ENCODE measurements at places on chromosomes 2 and 18. TPM values are rescaled to one million over a fixed set of nuclear protein-coding genes. Genes with fewer than 3 reads are reported as not detected.

The G6PC2 gene
- polyA plus RNA-seq: 0.19 TPM

The CYP27A1 gene
- 109 TPM for polyA plus RNA-seq

The KCNJ3 gene
- 9.9 TPM for polyA plus RNA-seq

The WDR43 gene
- polyA plus RNA-seq: 34.7 TPM

The METTL4 gene
- polyA plus RNA-seq: 13.3 TPM
